ENCODE measurements at places on chromosomes 2 and 18.

DNA sequence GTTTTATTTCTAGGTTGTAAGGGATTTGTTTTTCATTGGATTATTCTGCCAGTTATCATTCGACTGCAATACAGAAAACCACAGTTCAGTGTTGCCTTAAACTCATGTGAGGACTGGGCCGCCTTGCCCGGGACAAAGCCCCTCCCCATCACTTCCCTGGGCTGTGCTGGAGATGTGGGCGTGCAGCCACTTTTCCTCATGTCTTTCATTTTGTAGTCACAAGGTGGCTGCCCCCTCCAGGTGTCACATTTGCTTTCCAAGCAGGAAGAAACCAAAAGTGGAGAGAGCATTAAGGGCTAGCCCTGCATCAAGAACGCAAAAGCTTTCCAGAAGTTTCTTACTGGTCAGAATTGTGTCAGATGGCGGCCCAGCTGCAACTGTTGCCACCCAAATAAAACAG, 492.5 kb upstream of the ID2 start:
- DNase-seq = no peak

DNA sequence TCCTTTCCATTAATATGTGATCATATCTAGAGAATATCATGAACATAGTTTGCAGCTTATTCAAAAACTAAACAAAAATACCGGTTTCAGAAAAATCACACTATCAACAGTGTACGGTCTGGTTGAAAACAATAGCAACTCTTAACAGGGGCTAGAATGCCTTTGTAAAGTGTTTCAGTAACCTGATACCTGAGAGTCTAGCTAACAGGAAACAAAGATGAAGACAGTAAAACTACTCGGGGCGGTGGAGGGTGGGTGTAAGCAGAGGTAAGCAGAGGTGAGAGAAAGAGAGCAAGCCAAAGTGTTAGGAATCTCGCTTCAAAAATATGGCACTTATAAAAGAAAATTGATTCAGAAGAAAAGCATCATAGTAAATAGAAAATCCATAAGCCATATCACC, 109.0 kb upstream of the RGPD4 start:
- no peak for DNase-seq

DNA sequence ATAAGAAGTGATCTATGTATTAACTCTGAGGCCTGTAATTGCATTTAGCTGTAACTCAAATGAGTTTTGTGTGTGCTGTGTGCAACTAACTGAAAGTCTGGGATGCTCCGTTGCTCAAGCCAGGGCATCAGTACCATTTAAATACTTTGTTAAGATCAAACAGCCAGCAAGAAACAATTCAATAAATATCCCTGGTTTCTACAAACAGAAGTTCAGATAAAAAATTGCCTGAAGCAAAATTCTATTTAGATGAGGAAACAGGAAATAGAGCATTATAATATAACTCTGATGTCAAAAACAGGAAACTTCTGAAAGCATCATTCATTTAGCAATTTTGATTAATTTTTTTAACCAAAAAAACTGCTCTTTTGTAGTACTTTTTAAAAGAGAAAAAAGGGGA, 18.9 kb upstream of the SLC38A11 start:
- no peak for DNase-seq

DNA sequence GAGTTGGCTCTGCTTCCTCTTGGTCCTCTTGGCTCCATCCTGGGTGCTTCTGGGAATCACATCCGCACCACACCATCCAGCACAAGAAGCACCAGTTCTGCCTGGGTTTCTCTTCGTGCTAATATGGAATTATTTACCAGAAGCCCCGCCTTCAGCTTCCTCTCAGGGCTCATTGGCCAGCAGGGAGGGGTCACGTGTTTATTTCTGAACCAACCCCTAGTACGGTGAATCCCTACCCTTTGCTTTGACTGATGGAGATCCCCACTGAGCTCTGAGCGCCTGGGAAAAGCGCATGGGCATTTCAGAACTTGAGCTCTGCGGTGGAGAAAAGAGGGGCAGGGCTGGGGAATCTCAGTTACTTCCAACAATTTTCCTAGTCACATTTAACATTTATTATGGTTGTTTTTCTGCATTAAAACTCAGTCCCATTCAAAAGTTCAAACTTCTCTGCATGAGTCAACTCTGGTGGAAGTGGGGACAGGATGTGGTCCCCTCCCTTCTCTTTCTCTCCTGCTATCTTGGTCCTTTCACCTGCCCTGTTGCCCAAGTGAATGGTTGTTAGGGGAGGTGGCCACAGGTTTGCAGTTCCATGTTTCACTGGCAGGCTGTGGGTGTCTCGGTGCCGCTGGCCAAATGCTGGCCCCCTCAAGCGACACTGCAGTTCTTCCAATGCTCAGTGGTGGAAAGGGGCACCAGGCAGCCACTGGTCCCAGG, 76.4 kb upstream of the TTC39C start:
- no peak for DNase-seq

DNA sequence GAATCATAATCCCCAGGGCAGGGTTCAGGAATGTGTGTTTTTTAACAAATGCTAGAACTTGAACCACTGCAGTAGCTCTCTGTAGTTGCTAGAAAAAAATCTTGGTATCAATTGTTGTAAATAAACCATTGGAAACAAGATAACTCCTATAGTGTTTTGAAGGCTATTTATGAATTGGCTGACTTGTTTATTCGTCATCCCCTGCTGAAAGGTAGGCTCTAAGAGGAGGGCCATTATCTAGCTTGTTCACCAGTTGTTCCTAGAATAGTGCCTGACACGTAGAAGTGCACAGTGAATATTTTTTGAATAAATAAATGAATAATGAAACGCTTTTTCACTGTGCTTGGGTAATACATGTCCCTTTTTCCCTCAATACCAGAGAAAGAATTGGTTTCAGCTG, 211.4 kb downstream of the BABAM2 start:
- DNase-seq = no peak

DNA sequence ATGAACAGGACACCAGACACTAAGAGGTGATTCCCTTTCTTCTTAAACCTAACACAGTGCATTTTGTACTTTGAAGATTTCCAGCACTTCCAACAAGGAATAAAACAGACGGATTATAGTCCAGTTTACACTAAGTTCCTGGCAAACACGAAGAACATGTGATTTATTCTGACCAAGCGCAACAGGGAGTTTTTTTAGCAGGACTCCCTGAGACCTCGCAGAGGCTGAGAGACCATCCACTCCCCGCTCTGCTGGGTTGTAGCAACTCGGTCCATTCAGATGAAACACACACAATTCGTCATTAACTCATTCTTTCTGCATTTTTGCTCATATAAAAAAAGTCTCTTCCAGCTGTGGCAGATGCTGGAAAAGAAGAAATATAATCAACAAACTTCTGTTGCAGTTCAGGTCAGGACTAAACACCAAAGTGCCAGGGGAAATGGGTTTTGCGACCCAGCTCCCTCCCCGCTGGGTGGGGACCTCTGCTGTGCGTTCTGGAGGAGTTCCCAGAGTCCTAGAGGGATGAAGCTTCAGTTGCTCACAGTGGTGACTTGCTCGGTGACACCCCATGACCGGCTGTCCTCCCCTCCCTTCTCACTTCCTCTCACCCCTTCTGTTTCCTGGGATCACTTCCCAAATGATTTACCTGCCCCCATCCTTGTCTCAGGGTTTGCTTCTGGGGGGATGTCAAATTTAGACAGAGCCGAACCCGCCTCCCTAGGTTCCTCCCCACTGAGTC, 52.5 kb downstream of the KCNF1 start:
- DNase-seq = no peak

DNA sequence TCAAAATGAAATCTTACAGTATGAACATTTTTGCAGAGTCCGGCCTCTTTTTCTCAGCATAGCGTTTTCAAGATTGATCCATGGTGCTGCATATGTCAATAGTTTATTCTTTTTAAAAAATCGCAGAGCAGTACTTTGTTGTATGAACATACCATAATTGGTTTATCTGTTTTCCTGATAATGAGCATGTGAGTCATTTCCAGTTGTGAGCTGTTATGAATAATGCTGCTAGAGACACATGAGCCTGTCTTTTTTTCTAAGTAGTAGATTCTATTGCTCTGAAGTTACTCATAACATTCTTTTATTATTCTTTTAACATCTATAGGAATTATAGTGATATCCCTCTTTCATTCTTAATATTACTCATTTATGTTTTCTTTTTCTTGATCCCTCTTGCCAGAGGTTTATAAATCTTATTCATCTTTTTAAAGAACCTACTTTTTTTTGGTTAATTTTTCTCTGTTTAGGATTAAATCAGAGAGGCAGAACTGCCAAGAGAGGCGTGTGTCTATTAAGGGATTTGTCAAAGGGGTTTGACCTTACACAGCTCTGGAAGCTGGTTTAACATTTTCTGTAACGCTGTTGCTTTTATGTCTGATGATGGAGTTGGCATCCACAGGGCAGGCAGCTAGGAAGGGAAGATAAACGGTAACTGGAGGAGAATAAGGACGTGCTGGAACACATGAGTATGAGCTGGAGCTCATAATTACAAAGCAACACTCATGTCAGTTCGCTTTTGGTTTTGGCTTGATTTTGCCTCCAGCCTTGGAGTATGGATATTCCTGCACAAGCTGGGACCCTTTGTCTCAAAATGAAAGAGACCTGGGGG, 47.4 kb downstream of the MGAT5 start:
- no peak for DNase-seq

DNA sequence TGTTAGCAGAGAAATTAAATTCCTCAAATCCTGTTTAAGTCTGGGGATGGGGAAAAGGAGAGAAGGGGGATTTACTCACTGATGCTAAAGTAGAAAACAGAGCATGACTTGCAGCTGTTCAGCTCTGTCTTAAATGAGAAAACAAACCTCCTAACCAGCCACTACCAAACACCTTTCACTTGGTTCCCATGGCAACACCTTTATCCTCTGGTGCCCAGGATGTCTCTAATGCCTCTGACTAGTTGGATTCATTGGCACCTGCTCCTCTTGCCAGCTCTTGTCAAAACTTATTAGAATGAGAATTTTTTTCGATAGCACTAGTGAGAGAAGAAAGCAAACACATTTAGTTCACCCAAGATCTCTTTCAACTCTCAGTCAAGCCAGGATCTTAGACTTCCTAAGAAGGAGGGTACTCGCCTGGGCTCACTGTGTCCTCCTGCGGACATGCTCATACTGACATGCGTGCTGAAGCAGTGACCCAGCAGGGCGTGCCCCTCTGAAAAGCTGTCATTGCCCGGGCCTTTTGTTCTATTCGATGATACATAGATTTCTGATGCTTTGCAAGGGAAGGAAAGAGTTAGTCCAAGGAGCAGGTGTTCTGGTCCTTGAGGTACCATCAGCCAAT, 656.0 kb upstream of the CELF4 start:
- DNase-seq = no peak

DNA sequence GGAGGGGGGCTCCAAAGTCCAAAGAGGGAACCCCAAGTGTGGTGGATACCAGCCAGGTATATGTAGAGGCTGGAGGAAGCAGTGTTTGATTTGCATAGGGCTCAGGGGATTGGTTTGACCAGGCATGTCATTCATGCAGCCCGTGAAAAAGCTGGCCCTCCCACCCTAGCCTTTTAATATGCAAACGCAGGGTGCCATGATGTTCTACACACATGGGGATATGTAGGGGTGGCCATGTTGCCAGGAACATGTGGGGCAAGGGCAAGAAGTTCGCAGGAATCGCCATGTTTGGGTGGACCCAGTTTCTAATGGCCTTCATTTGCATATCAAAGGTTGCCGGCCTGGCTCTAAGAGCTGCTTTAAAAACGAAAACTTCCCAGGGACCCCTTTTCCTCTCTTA, 33.6 kb downstream of the B3GNT7 start:
- no peak for DNase-seq

GRCh38 chr2:124079045-124079444, 54.0 kb downstream of the CNTNAP5 start:
- no peak for DNase-seq

- no peak for DNase-seq
These were observed 1.8 kb upstream of the RAB31 start for GRCh38 chr18:9706081-9706935.

DNA sequence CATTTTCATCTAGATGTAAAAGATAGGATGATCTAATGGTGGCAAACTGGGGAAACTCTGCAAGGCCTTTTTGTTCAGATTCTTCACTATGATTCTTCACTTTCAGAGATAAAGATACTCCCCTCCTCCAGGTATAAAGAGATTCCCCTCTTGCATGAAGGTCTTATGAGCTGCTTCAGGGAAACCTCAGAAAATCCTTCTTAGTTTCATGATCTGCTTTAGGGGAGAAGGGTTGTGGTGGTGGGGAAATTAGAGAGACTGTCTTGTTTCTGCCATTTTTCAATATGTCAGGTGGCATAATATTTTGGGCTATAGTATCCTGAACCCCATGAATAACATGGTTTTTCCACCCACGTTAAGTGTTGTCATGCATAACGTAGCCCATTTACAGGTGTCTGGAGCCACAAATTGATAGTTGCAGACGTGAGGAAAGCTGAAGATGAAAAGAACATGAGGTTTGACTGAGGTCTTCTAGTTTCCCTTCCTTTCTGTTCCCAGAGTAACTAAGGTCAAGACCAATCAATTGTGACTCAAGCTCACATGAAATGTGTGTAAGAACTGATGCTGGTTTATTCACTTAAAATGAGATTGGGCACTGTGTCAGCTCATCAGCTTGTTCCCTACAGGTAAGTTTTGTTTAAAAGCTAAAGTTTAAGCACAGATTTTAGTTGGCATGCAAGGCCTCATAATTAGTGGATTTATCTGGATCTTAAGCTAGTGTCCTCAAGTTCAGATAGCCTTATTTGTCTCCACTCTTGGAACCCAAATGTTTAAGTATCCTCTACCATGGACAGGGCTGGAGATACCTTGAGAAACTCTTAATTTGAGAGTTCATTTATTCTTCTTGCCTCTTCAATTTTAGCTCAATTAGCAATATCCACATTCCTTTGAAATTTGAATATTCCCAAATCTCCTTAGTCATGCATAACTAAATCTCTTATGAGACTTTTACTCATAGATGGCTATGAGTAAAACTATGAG, 304.5 kb upstream of the FANCL start:
- DNase-seq = no peak

GRCh38 chr18:76827205-76828200, 5.1 kb downstream of the ZNF236 start:
- no peak for DNase-seq

- no peak for DNase-seq
These were observed 21.8 kb upstream of the SERPINE2 start for GRCh38 chr2:224060783-224061482.

DNA sequence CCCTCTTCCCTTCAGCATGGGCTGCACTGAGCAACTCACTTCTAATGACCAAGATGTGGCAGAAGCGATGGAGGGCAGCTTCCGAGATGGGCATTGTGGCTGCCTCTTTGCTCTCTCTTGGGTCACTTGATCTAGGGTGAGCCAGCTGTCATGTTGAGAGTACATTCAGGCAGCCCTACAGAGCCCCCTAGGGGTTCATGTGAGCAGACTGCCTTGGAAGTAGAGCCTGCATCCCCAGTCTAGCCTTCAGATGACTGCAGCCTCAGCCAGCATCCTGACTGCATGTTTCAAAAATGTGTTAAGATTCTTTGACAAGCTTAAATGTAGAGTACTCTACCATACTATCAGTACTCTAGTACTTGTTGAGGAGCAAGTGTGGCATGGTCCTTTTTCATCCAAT, 143.9 kb downstream of the NCK2 start:
- no peak for DNase-seq

- DNase-seq = peak; percentile 37
These were observed 83.4 kb upstream of the RTN4 start for GRCh38 chr2:55133467-55134315.

- no peak for DNase-seq
These were observed 129.7 kb downstream of the OSR1 start for GRCh38 chr2:19228715-19229114.

GRCh38 chr2:16487686-16488085, 177.9 kb downstream of the CYRIA start:
- DNase-seq = no peak

- DNase-seq = no peak
These were observed 19.5 kb downstream of the PLEK start for GRCh38 chr2:68384485-68385107.

Measured in activated CD4-positive, CD25-positive, alpha-beta regulatory T cell treated with anti-CD3 and anti-CD28 coated beads, Interleukin-2, amount 50 U/mL, for 16 hours (primary cell).